ENCODE measurements at places on chromosomes 12 and 14. TPM values are rescaled to one million over a fixed set of nuclear protein-coding genes. Genes with fewer than 3 reads are reported as not detected.

The RNASE3 gene
- not detected for total RNA-seq

The KLRD1 gene
- 2.2 TPM for total RNA-seq

The CLEC14A gene
- total RNA-seq: 32.5 TPM

The KCNH5 gene
- total RNA-seq: 6.2 TPM

The KRT84 gene
- total RNA-seq: not detected

The CD27 gene
- total RNA-seq: 0.50 TPM

The RPS26 gene
- 1,592 TPM for total RNA-seq

The TTC6 gene
- not detected for total RNA-seq

- DNase-seq: no peak
Measured at GRCh38 chr14:104331871-104332605, 193.7 kb downstream of the KIF26A start.

- no peak for DNase-seq
Measured at GRCh38 chr12:108403952-108404351, 64.8 kb upstream of the CMKLR1 start.

GRCh38 chr14:67536087-67536486 lies 3.0 kb downstream of the PLEKHH1 start:
- no peak for DNase-seq

DNA sequence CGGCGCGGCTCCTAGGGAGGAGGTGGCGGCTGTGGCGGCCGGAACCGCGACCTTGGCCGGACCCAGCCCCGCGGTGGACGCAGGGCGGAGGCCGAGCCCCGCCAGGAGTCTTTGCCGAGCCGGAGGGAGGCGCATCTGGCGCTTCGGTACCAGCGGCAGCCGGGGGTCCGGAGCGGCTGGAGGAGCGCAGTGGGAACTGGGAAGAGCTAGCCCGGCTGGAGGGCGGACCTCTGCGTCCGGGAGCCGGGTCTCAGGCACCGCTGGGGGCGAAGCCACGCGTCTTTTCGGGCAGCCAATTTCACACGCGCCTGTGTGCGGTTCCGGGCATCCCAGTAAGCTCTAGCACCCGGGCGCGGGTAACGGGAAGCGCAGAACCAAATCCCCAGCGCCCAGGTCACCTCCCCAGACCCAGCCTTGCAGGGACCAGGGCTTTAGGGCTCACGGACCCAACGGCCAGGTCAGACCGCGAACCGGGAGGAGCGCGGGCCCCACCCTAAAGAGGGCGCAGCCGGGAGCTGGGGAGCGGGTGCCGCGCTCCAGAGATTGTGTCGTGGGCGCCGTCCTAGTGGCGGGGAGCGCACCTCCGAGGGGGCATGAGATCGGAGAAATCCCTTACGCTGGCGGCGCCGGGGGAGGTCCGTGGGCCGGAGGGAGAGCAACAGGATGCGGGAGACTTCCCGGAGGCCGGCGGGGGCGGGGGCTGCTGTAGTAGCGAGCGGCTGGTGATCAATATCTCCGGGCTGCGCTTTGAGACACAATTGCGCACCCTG lies 89.4 kb downstream of the GALNT8 start:
- DNase-seq: no peak

GRCh38 chr12:96194971-96195844 lies 1.0 kb downstream of the ELK3 start:
- DNase-seq: no peak

- DNase-seq: no peak
Measured at GRCh38 chr12:46402941-46403718, 30.6 kb upstream of the SLC38A2 start.

- no peak for DNase-seq
Measured at GRCh38 chr12:124995200-124995961, 1.9 kb downstream of the BRI3BP start.

- no peak for DNase-seq
Measured at GRCh38 chr12:3820122-3820521, 53.1 kb downstream of the PARP11 start.

GRCh38 chr12:47698055-47698454 lies 7.8 kb downstream of the RPAP3 start:
- no peak for DNase-seq

GRCh38 chr12:4143896-4144295 lies 129.7 kb upstream of the CCND2 start:
- DNase-seq: no peak

DNA sequence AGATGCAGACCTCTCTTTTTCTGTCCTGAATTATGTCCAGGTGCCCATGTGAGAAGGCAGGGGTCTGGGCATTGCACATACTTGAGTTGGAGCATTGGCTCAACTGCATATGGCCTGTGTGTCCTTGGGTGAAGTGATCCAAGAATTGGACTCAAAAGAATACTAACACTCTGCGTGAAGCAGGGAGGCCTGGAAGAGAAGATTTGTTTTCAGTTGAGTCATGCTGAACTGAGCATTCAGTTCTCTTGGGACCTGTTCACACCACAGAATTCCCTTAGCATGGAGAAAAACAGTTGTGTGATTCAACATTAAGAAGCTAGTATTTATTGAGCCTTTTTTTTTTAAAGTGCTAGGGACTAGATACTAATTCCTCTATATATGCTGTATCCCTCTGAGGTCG lies 164.7 kb upstream of the TBX3 start:
- no peak for DNase-seq

- DNase-seq: no peak
Measured at GRCh38 chr12:25759752-25760151, 198.7 kb upstream of the RASSF8 start.

GRCh38 chr12:38501991-38502390 lies 185.4 kb downstream of the ALG10B start:
- no peak for DNase-seq

- no peak for DNase-seq
Measured at GRCh38 chr12:124827588-124828184, 36.0 kb downstream of the SCARB1 start.

- no peak for DNase-seq
Measured at GRCh38 chr14:54104601-54105145, 148.0 kb upstream of the BMP4 start.

Measured in omental fat pad (tissue), 4 donors.